ENCODE measurements at places on chromosomes 16 and 17.

GRCh38 chr17:73021771-73022170 is 70.7 kb downstream of the SLC39A11 start:
- DNase-seq, result no peak

DNA sequence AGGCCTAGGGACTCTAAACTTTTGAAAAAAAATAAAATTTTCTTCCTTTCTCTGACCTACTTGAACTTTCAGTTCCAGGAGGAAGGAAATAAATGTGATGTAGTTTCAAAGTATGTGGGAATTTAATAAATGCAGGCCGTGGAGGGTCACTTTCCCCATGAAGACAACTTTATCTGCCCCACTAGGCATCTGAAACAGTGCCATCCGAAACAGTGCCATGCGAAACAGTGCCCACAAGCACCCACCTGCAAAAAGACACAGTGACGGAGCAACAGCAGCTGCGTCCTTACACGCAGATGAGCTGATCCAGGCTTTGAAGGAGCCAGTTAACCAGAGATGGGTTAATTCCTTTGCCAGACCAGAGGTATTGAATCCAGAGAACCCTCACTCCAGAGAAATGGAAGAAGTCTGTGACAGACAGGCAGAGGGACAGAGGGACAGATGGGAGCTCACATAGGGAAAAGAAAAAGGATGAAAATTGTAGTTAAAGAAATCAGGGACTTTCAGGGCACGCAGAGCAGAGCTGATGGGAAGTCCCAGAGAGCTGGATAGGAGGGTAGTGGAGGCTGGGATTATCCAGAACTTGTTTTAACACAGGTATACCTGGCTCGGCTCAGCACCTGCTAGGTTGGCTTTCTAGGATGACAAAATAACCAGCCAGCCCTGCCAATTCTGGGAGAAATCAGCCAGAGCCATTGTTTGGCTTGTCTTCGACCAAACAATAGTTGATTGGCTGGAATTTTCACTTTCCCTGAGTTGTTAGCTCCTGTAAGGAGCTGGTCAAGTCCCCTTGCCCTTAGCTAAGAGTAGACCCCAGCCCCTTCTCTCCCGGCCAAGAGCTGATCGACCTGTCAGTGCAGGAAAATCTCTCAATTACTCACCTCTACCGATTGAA is 17.1 kb upstream of the HOXB13 start:
- DNase-seq, result no peak

DNA sequence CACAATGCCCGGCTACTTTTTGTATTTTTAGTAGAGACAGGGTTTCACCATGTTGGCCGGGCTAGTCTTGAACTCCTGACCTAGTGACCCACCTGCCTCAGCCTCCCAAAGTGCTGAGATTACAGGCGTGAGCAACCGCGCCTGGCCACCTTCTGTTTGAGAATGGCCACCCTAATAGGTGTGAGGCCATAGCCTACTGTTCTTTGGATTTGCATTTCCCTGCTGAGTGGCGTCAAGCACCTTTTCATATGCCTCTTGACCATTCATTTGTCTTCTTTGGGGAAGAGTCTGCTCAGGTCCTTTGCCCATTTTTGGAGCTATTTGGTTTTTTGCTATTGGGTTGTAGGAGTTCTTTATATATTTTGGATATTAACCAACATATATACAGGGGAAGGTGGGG is 276.7 kb downstream of the PARN start:
- DNase-seq, result no peak

GRCh38 chr16:7332611-7333010 is at the start of gene RBFOX1:
Gene RBFOX1, plus strand, starts transcription at chr16:7332845.
- DNase-seq, result no peak

- DNase-seq, result no peak
Measured at GRCh38 chr17:40361063-40361924, 3.2 kb downstream of the GJD3 start.

DNA sequence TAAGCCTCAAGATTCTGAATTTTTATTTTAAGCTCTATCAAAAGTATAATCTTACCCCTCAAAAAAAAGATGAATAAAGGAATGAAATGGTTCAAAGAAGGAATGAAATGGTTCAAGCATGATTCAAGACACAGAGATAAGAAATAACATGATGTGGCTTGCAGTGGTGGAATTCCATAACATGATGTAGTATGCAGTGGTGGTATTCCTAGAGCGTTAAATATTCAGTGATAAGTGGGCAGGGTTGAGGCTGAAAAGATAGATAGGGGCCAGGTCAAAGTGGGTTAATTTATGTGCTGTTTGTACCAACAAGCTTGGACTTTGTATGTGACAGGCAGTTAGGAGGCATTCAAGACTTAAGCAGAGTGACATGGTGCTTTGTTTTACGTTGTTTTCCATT is 29.6 kb downstream of the TNRC6A start:
- no peak for DNase-seq

- no peak for DNase-seq
Measured at GRCh38 chr17:807523-808294, 25.6 kb downstream of the MRM3 start.

GRCh38 chr16:2042986-2043666 is 4.5 kb downstream of the NTHL1 start:
- DNase-seq, result no peak

DNA sequence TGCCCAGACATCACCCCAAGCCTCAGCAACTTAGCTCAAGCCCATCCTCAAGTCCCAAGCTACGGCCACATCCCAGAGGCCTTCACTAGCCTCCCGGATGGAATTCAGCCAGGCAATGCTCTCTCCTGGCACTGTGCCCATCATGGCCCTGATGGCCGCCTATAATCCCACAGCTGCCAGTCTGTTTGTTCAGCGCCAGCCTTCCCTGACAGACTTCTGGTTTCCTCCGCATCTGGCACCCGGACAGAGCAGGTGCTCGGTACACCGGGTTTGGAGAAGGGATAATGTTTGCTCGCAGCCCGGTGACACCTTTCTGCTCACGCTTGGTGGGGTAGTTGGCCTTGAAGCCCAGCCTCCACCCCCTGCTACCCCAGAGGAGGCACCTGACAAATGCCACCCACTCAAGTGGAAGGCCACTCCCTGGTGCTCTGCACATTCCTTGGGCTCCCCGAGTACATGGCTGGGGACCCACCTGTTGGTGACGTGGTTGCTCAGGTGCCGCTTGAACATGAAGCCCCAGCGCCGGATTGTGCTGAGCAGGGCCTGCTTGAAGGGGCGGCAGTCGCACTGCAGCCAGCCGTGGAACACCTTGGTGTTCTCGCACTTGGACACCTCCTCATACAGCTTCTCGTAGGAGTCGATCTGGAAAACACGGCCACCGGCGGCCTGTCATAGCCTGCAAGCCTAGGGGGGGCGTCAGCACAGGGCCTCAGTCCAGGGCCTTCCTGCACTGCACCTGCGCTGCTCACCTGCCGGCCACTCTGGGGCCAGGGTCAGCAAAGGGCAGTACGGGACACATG is 47.1 kb downstream of the DNAH17 start:
- no peak for DNase-seq

- DNase-seq, result no peak
Measured at GRCh38 chr16:17368446-17368845, 102.3 kb downstream of the XYLT1 start.

DNA sequence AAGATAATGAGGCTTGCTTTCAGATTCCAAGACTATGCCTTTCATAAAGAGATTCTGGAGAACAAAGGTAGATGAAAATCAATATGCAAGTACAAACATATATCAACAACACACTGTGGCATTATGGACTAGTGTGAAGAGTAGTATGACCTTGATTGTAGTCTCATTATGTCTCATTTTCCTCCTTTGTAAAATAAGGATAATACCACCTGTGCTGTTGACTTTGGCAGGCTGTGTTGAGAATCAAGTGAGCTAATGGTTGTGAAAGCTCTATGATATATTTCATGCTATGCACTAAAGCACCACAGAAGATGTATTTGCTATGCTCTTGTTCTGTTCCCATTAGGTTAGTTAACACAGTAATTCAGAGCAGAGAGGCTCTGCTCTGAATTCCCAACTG is 78.5 kb upstream of the NACA2 start:
- DNase-seq, result no peak

DNA sequence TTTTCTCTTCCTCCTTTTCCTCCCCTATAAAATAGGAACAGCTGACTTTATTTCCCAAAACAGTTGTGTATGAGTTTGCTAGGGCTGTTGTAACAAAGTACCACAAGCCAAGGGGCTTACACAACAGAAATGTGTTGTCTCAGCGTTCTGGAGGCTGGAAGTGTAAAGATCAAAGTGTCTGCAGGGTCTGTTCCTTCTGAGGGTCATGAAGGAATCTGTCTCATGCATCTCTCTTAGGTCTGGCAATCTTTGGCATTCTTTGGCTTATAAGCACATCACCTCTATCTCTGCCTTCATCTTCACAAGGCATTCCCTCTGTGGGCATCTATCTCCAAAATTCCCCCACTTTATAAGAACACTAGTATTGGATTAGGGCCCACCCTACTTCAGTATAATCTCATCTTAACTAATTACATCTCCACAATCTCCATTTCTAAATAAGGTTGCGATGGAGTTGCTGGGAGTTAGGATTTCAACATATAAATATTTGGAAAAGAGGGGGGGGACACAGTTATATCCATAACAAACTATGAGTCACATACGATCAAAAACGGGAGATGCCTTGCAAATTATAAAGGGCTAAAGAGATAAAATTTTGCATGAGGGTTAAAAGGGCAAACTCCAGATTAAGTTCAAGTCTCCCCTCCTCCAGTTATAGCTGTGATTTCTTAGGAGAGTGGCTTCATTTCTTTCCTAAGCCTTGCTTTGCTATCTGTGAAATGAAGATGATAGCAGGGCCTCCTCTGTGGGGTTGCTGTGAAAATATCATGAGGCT is 109.7 kb downstream of the VAT1L start:
- no peak for DNase-seq

DNA sequence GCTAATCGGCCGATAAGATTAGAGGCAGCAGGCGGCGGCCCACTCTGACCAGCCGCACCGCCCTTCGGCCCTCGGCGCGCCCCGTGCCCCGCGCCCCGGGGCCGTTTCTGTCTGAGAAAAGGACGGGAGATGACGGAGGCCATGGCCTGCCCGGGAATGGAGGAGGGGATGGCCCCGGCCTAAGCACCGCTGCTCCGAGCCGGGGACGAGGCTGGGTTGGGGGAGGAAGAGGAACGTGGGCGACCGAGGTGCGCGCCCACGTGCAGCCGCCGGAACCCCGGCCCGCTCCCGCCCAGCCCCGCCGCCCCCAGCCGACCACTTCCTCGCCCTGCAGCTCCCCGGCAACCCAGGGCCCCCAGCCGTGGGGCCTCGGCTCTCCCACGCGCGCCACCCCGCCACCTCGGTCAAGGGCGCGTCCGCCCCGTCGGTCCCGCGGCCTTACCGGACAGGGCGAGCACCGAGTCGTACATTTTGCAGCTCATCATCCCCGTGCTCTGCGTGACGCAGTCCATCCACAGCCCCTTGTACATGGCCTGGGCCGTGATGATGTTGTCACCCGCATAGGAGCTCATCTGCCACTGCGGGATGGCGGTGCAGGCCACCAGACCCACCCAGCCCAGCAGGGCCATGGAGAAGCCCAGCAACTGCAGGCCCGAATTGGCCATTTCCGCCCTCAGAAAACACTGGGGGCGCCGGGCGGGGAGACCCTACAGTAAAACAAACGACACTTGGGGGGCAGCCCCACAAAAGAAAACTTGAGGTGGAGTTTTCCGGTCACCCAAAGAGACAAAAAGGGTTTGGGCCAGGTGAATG is 693 bp downstream of the CLDN7 start:
- DNase-seq, result no peak

- DNase-seq, result no peak
Measured at GRCh38 chr16:26204138-26204537, 512.4 kb downstream of the HS3ST4 start.

DNA sequence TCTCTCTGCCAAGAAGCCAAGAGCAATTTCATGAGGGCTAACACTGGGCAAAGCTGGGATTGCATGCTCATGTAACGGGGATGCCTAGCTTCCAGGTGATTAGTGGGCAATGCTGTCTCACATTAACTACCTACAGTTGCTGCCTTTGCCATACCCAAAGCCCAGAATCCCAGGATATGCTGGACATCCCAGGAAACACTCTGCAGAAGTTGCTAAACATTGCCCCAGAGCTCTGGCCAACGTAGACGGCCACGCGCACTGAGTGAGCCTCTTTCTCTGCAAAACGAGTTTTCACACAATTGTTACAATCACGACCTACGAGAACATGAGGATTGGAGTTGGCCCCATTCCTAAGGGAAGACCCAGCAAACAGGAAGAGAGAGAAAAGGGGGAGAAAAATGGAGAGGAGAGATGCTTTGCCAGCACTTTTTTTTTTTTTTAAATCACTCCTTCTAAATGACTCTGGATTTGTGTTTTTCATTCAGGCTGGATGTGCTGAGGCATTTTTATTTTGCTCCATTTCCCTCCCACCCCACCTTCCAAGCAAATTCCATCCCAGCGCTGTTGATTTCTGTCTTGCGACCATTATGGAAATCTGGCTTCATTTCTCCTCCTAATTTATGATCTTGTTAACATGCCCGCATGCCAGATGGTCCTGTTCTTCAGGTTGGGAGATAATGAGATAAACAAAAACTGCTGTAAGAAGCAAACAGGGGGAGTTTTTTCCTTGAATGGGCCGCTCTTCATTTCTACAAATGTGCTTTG is 112.8 kb upstream of the DNAH9 start:
- no peak for DNase-seq

GRCh38 chr16:629833-630248 is 944 bp upstream of the WFIKKN1 start:
- no peak for DNase-seq

DNA sequence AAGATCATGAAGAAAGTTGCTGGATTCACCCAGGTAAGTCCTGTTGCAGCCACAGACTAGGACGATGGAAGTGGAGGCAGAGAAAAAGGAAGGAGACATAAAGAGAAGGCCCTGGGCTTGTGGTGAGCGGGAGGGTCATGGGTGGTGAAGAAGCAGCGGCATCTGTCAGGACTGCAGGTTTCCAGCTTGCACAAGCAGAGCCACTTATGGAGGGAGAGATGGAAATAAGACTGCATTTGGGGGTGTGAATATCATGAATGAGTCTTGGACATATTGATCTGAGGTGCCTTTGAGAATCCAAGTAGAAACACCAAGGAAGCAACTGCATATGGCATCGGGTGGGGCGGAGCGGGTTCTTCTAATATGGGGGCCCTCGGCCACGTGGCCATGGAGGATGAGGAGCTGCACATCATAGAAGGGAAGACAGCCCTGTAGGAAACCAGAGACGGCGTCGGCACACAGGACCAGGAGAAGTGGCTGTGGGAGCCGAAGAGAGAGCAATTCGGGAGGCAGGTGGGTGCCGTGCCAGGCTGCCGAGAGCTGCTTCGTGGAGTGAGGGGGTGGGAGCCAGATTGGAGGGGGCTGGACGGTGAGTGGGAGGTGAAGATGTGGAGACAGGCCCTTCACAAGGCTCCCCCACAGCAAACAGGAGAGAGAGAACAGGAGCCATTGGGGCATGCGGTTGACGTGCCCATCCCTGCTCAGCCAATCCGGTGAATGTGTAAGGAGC is 243.5 kb downstream of the GSG1L start:
- DNase-seq, result no peak

- DNase-seq, result no peak
Measured at GRCh38 chr16:11010575-11011221, 66.3 kb downstream of the CLEC16A start.

DNA sequence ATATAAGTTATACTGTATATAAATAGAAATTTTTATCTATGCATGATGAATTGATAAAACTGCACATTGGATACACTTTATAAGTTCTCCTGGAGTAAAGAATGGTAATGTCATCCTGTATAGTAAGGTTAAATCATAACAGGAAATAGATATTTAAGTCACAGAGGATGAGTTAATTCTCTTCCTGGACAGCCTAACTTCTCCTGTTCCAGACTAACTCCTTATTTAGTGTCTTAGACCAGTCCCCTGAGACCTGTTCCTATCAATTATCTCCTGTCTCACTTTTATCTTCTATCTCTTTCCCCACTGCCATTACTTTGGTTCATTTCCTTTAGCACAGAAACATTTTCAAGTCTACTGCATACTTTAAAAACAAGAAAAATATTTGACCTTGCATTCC is 46.5 kb downstream of the SSH2 start:
- no peak for DNase-seq

Data from COLO829 (cell line).